ENCODE measurements at places on chromosomes 12 and 14.

- no peak for DNase-seq
Measured at GRCh38 chr14:54787261-54787660, 115.4 kb downstream of the GCH1 start.

- DNase-seq: no peak
Measured at GRCh38 chr14:32666308-32666707, 272.4 kb upstream of the NPAS3 start.

- no peak for DNase-seq
Measured at GRCh38 chr12:64010069-64010686, 165.7 kb downstream of the SRGAP1 start.

DNA sequence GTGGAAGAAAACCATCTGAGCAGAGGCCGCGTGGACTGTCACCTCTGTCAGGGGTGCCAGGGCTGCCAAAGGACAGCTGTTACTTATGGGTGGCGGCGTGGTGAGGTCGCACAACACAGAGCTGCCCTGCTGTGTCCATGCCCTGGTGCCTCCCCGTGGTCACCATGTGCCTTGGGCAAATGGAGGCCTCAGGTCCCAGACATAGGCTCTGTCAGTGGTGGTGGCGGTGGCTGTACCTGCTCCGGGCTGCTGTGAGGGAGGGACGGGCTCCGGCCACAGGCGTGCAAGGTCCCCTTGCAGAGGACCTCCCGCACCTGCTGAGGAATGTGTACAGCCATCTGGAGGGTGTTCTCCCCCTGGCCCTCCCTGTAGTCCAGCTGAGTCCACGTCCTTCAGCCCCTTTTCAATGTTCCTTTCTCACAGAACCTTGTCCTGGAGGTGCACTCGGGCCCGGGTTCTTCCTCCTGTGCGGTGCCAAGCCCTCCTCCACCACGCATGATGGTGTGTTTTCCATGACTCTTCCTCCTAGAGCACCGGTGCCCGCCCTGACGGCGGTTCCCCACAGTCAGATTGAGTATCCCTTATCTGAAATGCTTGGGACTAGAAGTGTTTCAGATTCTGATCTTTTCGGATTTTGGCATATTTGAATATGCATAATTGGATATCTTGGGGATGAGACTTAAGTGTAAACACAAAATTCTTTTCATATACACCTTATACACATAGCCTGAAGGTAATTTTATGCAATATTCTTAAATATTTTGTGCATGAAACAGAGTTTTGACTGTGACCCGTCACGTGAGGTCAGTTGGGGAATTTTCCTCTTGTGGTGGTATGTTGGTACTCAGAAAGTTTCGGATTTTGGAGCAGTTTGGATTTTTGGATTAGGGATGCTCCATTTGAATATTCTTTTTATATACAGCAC is 49.8 kb downstream of the TRAF3 start:
- DNase-seq: no peak

- DNase-seq: peak; percentile 78
Measured at GRCh38 chr14:24171422-24172260, at the start of gene REC8. Gene REC8 (plus strand): TSS chr14:24172080. CDS start chr14:24172553, 473 bp downstream.

DNA sequence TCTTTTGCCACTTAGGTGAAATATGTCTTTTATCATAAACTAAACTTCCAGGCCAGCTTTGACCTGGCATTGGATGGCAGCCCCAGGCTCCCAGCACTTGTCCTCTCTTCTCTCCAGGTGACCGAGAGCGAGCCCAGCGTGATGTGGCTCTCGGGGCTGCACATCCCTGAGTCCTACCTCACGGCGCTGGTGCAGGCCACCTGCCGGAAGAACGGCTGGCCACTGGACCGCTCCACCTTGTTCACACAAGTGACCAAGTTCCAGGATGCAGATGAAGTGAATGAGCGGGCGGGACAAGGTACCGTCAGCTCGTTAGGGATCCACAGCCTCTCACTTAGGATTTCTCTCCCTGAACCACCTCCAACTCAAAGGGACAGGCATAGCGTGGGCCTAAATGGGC is 39.4 kb downstream of the CCDC92 start:
- no peak for DNase-seq

GRCh38 chr12:6112004-6112403 is 12.5 kb downstream of the VWF start:
- DNase-seq: no peak

DNA sequence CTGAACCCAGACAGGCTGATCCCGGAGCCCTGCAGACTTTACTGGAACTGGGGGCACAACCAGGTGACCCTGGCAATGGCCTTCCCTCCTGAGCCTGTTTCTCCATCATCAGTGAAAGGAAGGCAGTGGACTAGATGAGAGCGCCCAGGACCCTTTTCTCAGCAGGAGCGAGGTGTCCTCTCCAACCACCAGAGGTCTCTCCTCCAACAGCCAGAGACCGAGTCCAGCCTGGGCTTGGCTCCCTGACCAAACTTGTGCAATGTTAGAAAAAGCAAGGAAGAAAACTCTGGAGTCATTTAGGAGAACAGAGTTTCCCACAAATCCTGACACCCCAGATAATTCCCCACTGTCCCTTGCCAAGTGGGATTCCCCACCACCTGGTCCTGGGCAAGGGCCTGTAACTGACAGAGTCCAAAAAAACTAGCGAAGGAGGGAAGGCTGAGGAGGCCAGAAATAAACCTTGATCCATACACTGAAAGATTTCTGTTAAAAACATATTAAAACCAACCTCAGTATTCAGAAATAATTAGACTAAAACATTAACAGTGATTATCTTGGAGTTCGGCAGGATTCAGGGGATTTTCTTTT is 9.0 kb downstream of the RPS6KL1 start:
- DNase-seq: no peak

DNA sequence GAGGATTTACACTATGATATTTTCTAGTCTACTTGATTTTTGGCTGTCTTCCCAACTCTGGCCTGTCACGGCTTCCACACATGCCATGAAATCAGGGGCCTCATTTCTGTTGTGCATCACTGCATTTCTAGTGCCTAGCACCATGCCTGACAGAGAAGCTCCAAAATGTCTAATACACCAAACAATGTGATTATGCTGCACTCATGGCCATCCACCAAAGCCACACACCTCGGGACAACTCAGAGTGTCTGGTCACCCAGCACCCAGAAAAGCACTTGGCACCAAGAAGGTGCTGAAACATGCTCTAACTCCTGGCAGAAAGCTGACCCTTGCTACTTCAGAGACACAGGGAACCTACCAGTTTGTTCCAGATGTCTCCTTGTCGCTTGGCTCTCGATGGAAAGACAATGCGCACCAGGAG is 11.3 kb downstream of the GCN1 start:
- no peak for DNase-seq

DNA sequence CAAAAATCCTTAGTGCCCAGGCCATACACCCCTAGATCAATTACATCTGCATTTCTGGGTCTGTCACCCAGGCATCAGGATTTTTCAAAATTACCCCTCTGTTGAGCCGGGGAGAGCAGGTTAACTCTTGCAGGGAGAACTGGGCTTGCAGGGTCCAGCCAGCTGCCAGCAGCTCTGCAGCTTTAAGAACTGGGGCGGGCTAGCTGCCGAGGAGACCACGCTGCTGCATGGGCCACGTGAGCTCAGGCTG is at the start of gene DGLUCY:
TSS of gene DGLUCY (plus strand) at position 245 of the 250 bp plus-strand sequence. CDS start 46,222 bp downstream, outside the sequence.
- DNase-seq: peak; percentile 51

DNA sequence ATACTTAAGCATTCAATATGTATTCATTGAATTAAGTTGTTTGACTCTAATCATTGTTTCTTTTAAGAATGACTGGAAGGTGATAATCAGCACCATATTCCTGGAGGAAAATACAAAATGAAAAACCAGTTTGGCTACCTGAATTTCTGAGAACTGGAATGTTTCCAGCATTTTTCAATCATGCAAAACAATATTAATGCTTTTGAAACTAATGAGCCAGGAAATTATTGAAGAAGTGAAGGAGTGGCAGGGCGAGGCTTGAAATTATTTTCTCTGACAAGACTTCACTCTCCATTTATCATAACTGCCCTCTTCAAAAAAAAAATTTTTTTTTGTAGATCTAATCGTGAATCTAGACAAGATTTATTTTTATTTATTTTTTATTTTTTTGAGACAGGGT is 19.0 kb downstream of the TMEM19 start:
- DNase-seq: no peak

DNA sequence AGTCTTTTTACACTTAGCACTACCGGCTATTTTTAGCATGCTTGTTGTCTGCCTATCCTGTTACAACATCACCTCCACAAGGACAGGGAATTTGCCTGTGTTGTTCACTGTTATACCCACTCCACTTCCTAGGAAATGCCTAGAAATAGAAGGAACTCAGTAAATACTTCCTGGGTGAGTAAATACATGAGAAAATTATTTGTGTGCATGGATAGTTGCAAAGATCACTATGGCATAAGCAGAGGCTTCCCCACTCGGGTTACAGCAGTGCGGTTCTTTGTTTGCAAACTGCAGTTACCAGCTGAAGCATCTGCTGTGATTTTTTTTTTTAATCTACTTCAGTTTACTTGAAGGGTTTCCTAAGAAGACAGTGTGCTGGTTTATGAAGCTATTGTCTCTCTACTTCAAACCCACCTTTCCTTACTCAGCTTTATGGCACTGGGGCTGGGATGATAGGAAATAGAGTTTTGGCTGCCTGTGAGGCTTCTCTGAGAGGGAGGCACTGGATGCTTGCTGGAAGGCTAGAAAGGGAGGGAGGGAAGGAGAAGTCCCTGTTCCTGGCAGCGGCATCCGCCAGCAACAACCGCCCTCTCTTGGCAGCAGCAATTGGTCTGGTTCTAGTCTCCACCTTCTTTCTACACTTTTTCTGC is 29.0 kb downstream of the PDE6H start:
- no peak for DNase-seq

- DNase-seq: no peak
Measured at GRCh38 chr12:56028511-56029165, 7.8 kb downstream of the IKZF4 start.

DNA sequence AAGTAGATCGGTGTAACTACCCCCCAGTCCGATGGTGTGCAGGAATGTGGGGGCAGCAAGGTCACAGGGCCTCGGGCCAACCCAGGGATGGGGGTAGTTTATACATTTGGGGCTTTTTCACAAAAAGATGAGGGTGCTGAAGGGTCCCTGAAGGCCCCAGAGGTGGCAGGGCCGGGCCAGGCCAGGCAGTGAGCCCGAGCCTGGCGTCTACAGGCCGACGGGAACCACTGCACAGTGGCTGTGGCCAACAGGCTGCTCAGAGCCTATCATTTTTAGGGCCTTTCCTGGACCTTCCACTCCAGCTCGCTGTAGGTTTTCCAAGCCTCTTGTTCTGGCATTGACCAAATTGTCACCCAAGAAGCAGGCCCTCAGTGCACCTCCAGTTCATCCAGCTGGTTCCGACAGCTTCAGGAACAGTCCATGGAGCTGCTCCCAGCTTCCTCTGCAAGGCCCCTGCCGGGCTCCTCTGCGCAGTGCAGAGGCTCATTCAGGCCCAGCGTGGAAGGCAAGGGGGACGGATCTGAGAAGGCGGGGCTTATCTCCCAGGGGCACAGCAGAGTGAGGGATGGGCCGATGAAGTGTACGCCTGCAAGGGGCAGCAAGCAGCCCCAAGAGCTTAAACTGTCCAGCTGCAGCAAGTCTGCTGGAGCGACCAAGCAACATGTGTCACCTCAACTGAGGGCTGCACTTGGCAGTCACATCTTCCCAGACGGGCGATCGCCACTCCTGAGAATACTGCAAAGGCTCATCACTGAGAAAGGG is 13.9 kb downstream of the CDCA4 start:
- no peak for DNase-seq

DNA sequence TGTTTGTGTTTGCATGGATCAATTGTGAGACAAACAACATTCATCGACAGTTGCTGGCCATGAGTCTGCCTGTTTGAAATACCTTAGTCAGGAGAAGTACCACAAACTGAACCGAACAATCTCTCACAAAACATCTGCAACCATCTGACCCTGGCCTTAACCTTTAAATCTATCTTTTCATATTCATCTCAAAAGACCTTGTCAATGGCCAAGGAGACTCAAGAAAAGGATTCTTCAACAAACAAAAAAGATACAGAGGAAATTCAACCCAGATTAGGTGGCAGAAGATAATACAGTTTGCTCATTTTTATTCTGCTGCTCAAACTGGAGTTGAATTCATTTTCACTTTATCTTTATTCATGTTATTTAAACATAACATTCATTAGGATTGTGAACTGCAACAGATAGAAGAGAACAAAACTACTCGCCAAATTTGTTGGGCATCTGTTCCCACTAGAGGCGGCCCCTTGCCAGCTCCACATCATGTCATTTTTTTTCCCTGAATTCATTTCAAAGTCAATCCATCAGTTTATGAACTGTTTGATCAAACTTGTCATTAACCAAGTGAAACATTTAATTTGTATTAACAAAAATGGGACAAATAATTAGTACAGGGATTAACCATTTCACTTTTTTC is 152.3 kb upstream of the OTX2 start:
- no peak for DNase-seq

DNA sequence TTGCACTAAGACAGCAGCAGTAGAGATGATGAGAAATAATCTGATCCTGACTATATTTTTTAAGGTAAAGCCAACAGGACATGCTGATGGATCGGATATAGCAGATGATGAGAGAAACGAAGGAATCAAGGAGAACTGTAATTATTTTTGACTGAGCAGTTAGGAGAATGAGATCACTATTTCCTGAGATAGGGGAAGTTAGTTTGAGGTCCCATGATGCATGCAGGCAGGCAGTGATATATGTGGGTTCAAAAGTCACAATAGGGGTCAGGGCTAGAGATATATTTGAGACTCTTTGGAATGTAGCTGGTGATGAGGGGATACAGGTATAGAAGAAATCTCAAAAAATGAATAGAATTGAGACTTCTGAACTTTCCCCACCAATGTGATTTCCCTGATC is 107.6 kb downstream of the GTF2A1 start:
- no peak for DNase-seq

GRCh38 chr14:38799671-38800070 is 303.4 kb downstream of the SEC23A start:
- DNase-seq: no peak

DNA sequence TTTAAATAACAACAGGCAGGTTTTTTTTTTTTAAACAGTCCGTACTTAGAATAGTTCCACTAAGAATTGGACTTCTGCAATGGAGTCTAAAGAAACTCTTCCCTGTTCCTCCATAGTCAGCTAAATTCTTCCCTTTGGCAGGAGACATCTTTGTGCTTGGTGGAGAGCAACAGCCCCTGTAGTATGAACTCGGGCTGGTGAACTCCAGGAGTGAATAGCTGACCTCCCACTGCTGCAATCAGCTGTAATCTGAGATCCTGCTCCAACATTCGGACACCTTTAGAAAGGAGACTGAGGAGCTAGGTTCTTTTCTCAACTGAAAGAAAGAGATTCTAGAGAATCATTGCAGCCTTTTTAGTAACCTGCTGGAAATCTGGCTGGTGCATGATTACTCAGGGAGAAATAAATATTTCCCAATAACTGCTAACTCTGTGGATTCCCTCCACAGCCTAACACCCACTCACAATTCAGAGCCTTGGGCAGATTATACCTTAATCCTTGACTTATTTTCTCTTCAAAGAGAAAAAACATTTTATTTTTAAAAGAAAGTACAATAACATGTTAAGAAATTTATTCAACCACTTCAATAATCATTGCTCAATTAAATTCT is 25.6 kb upstream of the DBX2 start:
- DNase-seq: no peak

All from T-cell (primary cell).